ENCODE measurements at places on chromosomes 4 and X.

DNA sequence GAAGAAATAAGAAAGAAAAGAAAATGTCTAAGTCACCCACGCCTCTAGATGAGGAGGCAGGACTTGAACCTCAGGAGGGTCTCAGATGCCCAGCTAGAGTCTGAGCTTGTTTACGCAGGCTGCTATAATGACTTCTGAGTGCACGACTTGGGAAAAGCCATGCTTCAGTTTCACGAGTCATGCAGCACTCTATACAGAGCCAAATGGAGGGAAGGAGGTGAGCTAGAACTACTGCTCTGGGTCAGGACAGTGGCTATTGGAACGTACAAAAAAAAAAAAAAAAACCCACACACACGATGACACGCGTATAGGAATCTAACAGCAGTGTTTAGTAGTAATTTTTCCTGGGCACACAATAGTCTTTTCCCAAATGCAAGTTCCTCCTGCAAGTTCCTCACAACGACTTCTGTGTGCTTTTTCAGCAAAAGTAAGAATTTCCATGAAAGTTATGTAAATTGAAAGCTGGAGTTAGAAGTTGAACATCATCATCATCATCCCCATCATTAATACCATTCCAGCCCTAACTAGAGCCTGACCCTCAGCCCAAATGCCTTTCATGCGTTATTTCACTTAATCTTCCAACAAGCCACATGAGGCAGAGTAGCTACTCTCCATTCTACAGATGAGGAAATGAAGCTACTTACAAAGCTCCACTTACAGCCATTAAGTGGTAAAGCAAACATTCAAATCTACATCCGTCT is 36.6 kb downstream of the IRF2 start:
- DNase-seq: no peak

GRCh38 chr4:2256156-2256731 is 5.7 kb downstream of the MXD4 start:
- DNase-seq: no peak

GRCh38 chr4:125303821-125304220 is 10.9 kb upstream of the FAT4 start:
- no peak for DNase-seq

DNA sequence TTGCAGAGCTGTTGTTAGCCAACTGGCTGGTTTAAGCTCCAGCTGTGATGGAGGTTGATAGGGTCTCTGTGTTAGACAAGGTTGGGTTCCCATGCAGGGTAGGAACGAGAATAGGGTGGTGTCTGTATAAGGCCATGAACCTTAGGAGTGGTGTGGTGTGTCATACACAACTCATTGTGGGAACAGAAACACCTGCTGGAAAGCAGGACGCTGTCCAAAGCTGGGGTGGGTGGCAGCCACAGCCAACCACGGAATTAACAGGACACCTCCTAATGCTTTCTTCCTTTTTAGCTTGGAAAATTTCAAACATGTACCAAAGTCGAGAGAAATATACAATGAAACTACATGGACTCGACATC is 94.4 kb downstream of the ARHGAP10 start:
- DNase-seq: no peak

DNA sequence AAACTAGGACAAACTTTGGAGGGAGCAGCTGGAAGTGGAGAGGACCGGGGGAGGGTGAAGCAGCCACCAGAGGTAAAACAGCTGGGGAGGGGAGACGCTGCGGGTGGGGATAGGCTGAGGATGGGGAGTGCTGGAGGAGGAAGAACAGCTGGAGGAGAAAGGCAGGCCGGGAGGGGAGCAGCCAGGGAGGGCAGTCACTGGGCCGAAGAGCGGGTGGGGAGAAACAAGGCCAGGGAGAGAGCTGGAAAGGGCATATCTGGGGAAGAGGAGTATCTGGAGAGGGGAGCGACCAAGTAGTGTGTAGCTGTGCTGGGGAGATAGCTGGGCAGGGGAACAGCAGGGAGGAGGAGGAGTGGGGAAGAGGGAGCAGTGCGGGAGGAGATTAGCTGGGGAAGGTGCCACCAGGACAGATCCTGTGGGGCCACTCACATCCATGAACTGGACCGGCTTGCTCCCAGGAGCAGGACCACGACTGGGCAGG is 2.7 kb downstream of the SLC38A5 start:
- no peak for DNase-seq

DNA sequence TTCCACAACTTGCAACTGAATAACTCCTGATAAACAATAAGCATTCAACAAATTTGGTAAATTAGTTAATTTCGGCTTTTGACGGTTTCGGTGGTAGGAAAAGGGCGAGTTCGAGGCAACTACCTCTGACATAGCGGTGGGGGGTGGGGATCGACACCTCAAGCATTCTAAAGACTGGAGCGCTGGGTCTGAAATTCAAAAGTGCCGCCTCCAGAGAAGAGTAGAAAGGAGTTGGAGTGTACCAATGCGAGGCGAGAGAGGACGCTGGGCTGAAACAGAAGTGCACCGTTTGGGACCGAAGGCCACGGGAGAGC is 725 bp downstream of the SMC1A start:
- DNase-seq: no peak

GRCh38 chr4:111813555-111814140 is 331.6 kb upstream of the FAM241A start:
- no peak for DNase-seq

- DNase-seq: peak; percentile 84
Measured at GRCh38 chrX:136768469-136769084, 12.2 kb downstream of the ARHGEF6 start.

DNA sequence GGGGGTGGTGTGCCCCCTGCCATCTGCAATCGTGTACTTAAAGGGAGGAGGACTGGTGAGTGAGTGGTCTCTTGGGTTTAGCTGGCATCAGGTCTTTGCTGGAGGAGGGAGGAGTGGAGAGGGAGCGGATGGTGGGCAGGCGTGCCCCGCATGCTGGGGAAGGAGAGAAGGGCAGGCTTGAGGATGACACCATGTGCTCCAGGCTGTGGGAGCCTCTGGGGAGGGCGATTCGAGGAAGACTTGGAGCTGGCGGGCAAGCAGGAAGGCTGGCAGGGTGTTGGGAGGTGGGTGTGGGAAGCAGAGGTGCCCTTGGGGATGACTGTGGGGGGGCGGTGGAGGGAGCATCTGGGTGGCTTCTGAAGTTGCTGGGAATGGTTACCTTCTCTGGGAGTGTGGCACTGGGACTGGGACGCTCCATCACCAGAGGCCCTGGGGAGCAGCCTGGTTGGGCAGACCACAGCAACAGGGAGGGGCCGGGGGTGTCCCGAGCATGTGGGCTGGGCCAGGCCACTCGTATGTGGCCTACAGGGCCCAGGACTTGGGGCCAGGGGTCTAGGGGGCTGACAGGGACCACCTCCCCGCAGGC is 30.8 kb upstream of the AFAP1 start:
- DNase-seq: no peak

GRCh38 chrX:143536176-143536575 is 18.9 kb upstream of the SPANXN3 start:
- DNase-seq: no peak

DNA sequence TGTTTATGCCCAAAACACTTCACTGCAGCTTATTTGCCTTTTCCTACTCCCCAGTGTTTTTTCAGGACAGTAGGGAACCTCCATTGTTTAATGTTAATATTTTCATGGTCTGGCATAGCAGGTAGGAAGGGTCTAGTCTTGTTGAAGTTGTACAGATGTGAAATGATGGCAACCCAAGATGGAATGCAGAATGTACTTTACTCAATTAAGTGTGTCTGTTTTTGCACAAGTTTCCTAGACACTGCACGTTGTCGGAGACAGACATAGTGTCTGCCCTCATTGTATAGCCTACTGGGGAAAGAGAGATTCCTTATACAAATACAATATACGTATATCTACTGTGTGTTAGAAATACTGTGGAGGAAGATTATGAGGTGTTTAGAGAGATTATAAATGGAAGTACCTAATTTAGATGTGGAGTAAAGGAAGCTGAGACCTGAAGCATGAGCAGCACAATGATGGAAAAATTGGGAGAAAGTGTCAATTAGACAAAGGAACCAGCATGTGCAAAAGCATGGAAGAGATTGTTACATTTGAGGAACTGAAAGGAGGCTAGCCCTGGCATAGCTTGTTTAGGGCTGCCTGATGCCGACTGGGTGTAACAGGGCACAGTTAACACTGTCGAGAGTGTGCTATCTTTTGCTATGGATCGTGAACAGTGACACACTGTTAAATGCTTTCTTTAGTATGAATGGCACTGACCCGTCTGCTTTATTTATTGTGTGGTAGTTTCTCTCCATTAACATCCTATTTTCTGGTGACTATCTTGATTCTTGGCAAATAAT is 18.4 kb downstream of the CPEB2 start:
- no peak for DNase-seq

GRCh38 chrX:70525733-70526132 is 81.1 kb downstream of the DLG3 start:
- DNase-seq: no peak

- DNase-seq: peak; percentile 68
Measured at GRCh38 chrX:150032742-150033141, 94.5 kb upstream of the EOLA2 start.

DNA sequence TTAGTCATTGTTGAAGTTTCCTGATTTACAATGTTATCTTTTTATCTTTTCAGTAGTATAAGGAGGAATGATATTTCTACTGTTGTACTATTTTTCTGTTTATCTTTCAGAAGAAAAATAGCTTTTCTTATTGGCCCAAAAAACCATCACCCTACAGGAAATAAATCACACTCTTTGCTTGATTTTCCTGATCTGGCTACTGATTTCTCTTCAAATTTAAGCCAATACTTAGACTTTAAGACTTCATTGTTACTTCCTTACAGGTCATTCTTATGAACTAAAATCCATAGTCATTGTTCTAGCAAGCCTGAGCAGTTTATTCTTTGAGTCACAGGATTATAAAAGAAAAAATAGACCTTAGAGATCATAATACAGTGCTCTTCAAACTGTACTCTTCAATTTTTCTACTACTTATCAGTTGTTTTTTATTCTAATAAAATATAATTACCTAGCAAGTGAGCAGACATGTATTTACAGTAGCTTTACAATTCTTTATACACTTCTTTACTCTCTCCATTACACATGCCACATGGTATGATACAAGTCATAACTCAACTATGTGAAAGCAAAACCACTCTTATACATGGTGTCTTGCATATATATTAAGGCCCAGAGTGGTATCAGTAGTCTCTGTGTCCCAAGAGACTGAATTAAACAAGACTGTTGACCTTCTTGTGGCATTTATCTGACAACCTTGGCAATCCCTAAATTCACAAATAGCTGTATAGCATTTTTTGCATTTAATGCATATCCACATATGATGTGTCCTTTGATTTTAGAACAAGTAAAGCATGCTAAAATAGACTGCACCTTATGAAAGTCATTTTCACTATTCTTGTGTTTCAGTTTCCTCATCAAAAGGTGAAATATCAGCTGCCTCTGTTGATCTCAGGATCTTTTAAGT is 47.9 kb downstream of the TET2 start:
- no peak for DNase-seq

DNA sequence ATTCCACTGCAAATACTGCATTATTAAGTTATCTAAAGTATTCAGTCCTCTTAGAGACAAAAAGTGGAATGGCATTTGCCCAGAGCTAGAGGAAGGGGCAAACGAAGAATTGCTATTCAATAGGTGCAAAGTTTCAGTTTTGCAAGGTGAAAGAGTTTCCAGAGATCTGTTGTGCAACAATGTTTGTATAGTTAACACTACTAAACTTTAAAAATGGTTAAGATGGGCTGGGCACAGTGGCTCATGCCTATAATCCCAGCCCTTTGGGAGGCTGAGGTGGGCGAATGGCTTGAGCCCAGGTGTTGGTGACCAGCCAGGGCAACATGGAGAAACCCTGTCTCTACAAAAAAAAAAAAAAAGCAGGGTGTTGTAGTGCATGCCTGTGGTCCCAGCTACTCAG is 102.5 kb downstream of the LUZP4 start:
- DNase-seq: no peak

- no peak for DNase-seq
Measured at GRCh38 chr4:1112821-1113182, 562 bp downstream of the RNF212 start.

- DNase-seq: no peak
Measured at GRCh38 chr4:155762334-155762733, 3.5 kb downstream of the GUCY1B1 start.

DNA sequence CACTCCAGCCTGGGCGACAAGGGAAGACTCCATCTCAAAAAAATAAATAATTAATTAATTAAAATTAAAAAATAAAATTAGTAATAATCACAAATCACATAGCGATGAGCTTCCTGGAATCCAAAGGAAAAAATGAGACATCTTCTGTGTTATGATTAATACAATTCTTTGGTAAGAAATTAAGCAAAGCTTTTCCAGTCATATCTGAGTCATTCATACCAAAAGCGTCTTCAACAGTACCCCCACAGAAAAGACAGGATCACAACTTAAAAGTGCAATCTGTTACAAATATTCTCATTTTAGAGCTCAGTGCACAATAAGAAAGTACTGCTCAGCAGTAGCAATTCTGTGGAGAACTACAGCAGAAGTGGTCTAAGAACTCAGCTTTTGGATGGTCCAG is 168.5 kb upstream of the MXRA5 start:
- no peak for DNase-seq

DNA sequence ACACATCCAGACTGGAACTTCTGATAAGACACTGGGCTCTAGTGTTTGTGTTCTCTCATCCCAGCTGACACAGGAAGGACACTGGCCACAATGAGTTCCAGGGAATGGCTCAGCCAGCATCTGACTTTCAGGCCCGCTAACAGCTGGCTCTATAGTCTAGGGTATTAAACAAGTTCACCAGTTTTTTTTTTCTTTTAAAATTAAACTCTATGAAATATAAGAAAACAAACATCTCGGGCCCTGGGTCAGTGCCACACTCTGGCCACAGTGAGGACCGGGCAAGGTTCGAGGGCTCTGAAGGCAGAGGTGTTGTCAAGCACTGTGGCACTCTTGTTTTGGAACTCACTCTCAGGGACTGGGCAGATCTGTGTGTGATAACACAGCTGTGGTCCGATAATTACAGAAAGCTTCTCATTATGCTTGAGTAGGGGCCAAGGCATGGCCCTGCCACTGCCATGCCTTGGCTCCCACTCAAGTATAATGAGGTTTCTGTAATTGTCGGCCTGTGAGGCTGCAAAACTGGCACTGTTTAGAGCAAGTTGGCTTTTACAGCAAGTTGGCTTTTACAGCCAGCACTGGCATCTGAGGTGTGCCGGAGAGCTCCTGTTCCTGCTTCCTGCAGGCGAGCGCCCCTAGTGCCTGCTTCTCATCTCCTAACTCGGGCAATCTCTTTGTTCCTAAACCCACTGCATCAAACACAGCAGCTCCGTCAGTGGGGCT is 62.8 kb downstream of the PPP1R2C start:
- no peak for DNase-seq

DNA sequence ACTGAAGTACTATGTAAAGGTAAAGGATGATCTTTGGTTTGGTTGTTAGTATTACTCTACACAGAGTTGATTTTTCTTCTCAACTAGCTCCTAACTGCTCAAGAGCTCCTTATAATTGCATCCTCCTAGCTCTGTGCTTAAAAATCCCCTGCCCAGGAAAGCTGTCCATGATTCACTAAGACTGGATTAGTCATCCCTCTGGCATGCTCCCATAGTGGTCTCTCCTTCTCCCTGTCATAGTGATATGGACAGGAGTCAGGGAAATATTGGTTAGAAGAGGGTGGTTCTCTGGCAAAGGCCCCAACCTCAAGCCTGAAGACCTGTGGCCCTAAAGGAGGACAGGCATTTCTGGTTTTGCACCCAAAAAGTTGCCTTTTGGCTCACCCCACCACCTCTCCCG is 242.3 kb upstream of the KCNIP4 start:
- DNase-seq: peak; percentile 47

Data from Caki2 (cell line).